ENCODE measurements at places on chromosomes 6 and 20.

DNA sequence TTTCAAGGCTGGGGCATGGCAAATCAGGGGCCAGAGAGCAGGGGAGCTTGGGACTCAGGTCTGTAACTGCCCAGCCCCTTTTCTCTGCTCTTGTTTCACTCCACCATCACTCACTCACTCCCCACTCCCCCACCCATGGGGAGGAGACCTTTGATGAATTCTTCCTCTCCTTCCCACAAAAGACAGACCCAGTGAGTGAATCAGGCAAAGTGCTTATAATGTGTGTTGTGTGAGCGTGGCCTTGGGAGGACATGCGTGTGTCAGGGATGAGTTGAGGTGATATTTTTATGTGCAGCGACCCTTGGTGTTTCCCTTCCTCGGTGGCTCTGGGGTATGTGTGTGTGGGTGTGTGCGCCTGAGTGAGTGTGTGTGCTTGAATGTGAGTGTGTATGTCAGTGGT is 1.0 kb upstream of the CUL9 start:
- no peak for DNase-seq

GRCh38 chr20:25452333-25452732 is 44.9 kb downstream of the GINS1 start:
- no peak for DNase-seq

DNA sequence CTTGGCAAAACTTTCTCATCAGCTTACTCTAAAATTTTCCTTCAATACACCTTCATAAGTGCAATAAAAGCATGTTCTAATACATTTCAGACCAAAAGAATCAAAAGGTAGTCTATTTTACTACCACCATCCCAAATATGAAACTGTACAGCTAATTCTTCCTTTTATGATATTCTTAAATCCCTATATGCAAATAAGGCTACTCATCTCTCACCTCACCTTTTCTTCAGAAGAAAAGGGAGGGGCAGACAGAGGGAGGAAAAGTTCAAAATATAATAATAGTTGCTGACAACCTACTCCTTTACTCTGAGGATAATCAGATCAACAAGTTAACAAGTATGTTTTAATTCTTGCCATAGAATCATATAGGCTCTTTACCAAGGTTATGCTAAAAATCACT is 7.4 kb downstream of the C6orf120 start:
- no peak for DNase-seq

DNA sequence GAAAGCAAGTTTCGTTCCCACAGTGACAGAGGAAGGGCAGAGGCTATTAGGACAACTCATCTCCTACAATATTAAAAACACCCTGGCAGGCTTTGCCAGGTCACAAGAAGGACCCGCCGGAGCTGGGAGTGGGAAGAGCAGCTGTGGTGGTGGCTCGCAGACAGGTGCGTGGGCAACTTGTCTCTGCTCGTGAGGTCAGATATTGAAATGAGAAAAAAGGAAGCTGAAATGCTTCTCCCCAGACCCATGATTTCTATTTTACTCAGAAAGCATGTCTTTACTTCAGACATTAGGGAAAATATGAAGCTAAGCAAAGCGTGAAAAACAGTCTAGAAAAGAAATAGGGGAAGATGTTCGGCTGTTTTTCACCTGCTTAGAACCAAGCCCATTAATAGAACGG is 166.3 kb upstream of the EEF1E1 start:
- DNase-seq, result no peak

GRCh38 chr20:57392512-57393271 is 1.5 kb downstream of the RBM38 start:
- peak; percentile 74 for DNase-seq

- DNase-seq, result no peak
These were observed 39.5 kb downstream of the FBXO5 start for GRCh38 chr6:152943260-152943897.
